CD4-positive, alpha-beta memory T cell (primary cell): ENCODE measurements at places on chromosomes 16 and 17. TPM values are rescaled to one million over a fixed set of nuclear protein-coding genes. Genes with fewer than 3 reads are reported as not detected.
A peak's percentile ranks its signal among the peaks of the same experiment; 100 is the strongest.

GPR179 gene
- 0.19 TPM for total RNA-seq

ARHGAP44 gene
- not detected for total RNA-seq

TMEM220 gene
- 1.8 TPM for total RNA-seq

CACNA1H gene
- 2.1 TPM for total RNA-seq

RNF227 gene
- 6.7 TPM for total RNA-seq

CNGB1 gene
- not detected for total RNA-seq

GPR139 gene
- total RNA-seq, result not detected

CCDC154 gene
- total RNA-seq, result 12.1 TPM

DNA sequence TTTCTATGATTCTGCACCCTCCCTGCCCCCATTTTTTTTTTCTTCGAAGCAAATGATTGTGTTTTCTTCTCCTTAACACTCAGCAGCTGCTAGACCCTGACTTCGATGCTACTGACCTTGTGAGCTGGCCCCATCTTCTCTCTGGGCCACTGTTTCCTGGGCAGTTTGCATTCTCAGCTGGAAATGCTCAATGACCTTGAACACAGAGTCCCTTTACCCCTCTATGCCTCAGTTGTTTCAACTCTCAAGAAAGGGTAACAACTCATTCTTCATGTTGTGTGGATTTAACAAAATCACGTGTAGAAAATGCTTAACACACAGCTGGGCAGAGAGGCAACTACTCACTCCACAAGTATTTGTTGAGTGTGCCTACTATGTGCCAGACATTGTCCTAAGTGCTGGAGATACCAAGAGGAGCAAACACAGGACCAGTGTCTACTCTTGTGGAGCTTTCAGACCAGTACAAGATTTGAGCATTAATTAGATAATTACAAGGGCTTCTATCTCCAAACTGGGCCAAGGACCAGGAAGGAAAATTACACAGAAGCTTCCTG is 66.2 kb downstream of the IQCK start:
- no peak overlapping the region for H3K4me3 ChIP-seq
- H3K27me3 ChIP-seq, result no peaks in the 10 kb centered on the region
- no peak for DNase-seq
- no peaks in the 10 kb centered on the region for H3K36me3 ChIP-seq
- H3K4me1 ChIP-seq, result no peaks in the 10 kb centered on the region
- H3K27ac ChIP-seq, result no peak overlapping the region

DNA sequence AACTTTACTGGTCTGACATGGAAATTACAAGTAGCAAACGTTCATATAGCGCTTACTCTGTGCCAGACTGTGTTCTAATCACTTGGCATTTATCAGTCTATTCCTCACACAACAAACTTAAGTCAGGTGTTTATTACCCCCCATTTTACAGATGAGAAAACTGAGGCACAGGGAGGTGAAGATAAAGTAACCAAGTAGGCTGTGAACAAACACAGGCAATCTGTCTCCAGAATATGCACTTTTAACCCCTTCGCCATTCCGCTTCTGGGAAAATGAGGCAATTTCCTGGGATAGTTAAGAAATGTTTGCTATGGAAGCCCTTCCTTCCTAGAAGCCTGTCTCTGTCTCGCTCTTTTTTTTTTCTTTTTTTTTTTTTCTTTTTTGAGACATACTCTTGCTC is 12.2 kb upstream of the CXCL16 start:
- no peaks in the 10 kb centered on the region for H3K27me3 ChIP-seq
- peaks cover 16% of the 10 kb centered on the region for H3K4me1 ChIP-seq
- no peak for DNase-seq
- no peak overlapping the region for H3K27ac ChIP-seq

DNA sequence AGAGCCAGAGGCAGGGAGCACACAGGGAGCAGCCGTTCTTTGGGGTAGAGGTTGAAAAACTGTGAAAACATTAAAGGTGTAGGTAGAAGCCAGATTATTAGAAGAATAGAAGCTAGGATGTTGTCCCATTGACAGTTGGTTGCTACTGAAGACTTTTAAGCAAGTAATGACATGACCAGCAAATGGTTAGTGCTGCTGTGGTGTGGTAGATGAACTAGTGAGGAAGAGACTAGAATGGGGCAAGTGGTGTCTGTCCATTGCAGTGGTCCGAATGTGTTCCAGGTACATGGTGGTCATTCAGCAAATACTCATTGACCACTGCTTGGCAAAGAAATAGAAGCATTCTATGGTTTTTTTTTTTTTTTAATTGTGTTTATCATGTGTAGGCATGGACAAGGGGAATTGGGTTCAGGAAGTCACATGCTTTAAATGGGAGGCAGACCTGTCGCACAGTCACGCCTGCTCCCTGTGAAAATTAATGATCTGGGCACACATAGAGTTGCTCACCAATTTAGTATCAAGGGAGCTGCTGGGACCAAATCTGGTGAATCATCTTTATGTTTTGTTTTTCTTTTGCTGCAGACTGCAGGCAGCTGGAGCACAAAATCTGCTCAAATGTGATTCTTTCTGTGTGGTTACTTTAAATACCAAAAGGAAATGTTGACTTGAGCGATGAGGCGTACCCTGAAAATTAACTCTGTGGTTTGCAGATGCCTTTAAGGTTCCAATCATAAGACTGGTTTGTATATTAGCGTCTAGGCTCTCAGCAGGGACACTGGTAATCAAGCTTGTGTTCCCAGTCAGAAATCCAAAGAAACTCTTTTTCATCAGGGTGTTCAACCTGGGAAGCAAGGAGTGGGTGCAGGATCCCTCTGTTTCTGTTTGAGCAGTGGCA is 30.7 kb downstream of the YPEL2 start:
- peaks cover 83% of the 10 kb centered on the region for H3K4me1 ChIP-seq
- no peaks in the 10 kb centered on the region for H3K27me3 ChIP-seq
- H3K27ac ChIP-seq, result peak overlapping the region; percentile 35
- peak; percentile 50 for DNase-seq
- no peak overlapping the region for H3K4me3 ChIP-seq

GRCh38 chr17:76925441-76925891 is 57.3 kb downstream of the MGAT5B start:
- H3K4me1 ChIP-seq, result no peaks in the 10 kb centered on the region
- H3K36me3 ChIP-seq, result no peaks in the 10 kb centered on the region
- no peaks in the 10 kb centered on the region for H3K27me3 ChIP-seq
- H3K4me3 ChIP-seq, result no peak overlapping the region
- DNase-seq, result no peak

DNA sequence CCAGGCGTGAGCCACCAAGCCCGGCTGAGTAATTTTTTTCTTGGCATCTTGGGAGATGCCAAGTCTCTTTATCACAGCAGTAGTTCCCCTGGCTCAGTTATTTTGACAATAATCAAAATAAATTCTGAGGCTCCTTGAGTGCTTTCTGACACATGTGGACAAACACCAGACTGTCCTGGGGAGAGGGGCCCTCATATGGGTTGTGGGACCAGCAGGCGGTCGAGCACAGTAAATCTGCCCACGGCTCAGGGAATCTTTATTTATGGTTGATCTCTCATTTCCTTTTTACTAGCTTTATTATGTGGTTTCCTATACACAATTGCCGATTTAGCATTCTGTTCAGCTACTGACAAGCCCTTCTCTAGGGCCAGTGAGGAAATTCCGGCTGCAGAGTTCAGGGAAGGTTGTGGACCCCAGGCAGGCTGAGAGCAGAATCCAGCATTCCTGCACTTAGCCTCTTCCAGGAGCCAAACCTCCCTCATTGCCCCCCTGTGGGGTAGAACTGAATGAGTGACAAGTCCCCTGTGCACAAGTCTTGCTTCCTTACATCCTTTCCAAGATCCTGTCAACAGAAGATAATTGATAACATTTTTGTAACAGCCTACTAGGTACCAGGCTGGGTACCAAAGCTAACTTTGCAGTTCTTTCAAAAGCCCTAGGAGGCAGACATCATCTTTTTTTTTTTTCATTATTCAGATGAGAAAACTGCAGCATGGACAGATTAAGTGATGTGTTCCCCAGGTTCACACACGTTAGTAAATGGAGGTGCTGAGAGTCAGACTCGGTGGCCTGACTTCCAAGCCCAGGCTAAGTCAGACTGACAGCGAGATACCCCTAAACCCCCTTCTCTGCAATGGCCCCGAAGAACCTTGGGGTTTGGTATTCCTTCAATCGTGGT is 40.2 kb downstream of the HS3ST3B1 start:
- DNase-seq, result no peak
- H3K27me3 ChIP-seq, result no peaks in the 10 kb centered on the region
- peaks cover 10% of the 10 kb centered on the region for H3K36me3 ChIP-seq
- no peak overlapping the region for H3K4me3 ChIP-seq
- no peak overlapping the region for H3K27ac ChIP-seq

DNA sequence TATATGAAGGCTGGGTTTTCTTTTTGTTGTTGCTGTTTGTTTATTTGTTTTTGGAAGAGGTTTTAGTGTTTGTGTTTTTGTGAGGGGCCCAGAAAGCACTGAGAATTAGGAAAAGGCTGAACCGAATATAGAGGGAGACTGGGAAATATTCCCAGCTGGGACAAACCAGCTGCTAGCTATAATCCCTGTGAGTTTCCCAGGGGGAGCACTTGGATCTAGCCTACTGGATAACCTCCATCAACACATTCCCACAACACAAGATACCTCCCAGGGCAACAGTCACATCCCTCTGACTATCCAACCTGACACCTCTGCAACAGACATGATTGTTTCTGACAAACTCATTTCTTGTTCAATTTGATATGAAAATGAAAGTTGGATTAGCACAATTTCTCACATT is 16.7 kb downstream of the CDH11 start:
- no peaks in the 10 kb centered on the region for H3K27me3 ChIP-seq
- no peak overlapping the region for H3K27ac ChIP-seq
- H3K4me3 ChIP-seq, result no peak overlapping the region
- H3K36me3 ChIP-seq, result no peaks in the 10 kb centered on the region
- no peaks in the 10 kb centered on the region for H3K4me1 ChIP-seq

DNA sequence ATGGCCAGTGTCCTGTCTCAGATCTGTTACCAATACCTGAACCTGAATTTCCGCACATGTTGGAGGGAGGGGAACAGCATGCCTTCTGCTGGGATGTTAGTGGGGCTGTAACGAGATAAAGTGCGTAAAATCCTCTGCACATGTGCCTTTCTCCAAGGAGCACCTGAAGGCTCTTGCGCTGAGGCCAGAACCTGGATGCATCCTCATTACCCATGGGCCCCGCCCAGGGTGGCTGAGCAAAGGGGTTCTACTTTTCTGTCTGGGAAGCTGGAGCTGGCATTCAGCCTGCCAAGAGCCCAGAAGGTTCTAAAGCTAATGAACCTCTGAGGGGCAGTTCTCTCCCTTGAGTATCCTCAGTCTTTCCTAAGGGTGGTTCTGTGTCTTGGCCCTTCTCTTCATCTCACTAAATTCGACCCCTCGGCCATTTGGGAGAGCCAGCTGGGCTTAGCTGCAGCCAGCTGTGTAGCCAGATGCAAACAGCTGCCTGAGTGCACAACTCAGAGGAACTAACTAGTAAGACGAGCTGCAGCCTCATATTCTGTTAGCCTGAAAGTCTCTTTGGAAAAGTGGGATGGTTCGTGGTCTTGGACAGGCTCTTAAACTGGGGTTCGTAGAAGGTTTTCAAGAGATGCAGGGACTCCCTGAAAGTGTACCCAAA is 2.5 kb downstream of the ITGA3 start:
- peaks cover 12% of the 10 kb centered on the region for H3K4me1 ChIP-seq
- no peak overlapping the region for H3K4me3 ChIP-seq
- H3K27me3 ChIP-seq, result no peaks in the 10 kb centered on the region
- H3K36me3 ChIP-seq, result no peaks in the 10 kb centered on the region
- no peak for DNase-seq

DNA sequence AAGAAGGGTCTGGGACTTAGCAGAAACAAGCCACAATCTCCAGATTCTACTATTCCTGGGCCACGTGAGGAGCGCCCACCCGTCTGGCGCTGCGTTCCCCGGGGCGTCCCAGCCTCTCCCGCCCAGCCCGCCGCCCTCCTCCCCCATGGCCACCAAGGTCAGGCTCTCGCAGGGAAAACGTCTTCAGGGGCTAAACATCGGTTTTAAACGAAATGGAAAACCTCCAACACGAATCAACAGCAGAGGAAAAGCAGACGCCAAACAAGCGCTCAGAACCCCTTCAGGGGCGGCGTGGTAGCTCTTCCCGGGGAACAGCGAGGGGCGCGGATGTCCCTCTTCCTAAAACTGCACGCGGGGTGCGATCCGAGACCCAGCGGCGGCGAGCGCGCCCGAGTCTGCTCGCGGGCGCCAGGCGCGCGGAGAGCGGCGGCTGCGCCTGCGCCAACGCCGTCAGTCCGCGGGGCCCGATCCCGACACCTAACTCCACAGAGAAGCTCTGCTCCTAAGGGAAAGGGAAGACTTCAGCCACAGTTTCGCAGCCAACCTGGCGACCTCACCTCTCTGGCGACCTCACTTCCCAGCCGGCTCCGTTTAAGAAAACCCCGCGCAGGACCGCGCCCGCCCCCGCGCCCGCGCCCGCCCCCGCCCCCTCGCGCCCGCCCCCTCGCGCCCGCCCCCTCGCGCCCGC is 505 bp upstream of the COG1 start:
- peak overlapping the region; percentile 47 for H3K4me3 ChIP-seq
- DNase-seq, result peak; percentile 77
- H3K27ac ChIP-seq, result peak overlapping the region; percentile 81

DNA sequence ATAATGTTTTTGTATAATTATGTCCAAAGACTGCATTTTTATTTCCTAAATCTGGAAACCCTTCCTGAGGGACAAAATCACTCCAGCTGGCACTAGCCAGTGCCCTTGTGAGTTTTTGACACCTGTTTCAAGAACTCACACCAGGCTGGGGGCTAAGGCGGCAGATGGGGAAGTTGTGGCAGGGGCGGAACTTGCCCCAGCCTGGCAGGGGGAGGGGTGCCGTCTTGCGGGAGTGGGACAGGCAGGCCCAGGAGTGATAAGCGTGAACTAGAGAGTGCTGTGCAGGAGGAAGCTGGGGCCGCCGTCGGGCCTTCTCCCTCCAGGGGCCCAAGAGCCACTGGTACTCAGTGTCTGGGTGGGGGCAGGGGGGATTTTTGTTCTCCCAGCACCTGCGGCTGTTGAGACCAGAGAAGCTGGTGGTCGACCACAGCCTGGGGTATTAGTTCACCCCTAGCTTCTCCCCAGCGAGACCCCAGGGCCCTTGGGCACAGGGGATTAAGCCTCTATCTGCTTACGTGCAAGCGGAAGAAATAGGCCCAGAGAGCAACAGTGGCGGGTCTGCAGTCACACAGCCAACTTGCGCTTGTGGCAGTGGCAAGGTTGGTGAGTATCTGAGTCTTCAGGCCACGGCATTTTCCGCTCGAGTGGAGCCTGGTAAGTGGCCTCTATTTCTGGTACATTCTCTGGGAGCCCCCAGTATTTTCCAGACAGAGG is 40.2 kb upstream of the PLCG2 start:
- peaks cover 4% of the 10 kb centered on the region for H3K4me1 ChIP-seq
- H3K27ac ChIP-seq, result no peak overlapping the region
- no peak overlapping the region for H3K4me3 ChIP-seq
- no peaks in the 10 kb centered on the region for H3K27me3 ChIP-seq
- no peak for DNase-seq
